ENCODE measurements at places on chromosomes 2 and 18. TPM values are rescaled to one million over a fixed set of nuclear protein-coding genes. Genes with fewer than 3 reads are reported as not detected.

GRCh38 chr2:71253476-71253875, 26.6 kb upstream of the PAIP2B start:
- DNase-seq: no peak

DNA sequence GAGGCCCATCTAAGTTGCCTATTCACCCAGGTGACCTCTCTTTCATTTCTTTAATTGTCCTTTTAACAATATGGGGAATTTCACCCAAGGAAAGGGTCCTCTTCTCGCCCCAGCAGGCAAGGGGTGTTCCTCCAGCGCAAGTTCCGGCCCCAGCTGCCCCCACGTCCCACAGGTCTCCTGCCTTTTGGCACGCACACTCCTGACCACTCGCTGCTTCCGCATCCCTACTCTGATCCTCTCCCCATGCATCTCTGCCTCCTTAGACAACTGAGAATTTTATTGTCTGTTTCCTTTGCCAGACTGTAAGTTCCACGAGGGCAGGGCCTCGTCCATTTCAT, 684 bp upstream of the ARPC2 start:
- peak; percentile 48 for DNase-seq

DNA sequence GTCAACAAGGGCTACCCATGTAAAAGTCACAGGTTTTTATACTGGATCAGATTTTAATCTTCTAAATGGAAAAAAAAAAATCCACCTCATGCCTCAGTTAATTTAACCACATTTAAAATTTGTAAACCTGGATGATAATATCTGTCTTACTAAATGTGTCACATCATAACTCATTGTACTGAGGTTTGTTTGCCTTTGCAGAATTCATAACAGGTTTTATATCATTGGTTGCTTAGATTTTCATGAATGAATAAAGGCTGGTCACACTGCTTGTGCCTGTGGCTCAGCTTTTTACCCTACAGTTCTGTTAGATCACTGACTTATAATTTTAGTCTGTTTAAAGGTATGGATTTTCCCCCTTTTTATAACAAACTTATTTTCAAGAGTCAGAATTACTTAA, 48.9 kb downstream of the PSMD14 start:
- DNase-seq: no peak

GRCh38 chr2:19812166-19812565, 89.6 kb downstream of the TTC32 start:
- DNase-seq: no peak

DNA sequence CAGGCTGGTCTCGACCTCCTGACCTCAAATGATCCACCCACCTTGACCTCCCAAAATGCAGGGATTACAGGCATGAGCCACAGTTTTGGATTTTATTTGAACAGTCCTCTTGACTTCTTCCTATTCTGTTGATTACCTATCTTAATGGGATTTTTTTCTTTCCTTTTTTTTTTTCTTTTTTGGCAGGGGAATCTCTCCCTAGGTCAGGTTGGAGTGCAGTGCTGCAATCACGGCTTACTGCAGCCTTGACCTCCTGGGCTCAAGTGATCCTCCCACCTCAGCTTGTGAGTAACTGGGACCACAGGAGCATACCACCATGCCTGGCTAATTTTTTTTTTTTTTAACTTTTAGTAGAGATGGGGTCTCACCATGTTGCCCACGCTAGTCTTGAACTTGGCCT, 2.8 kb downstream of the MTHFD2 start:
- peak; percentile 53 for DNase-seq

DNA sequence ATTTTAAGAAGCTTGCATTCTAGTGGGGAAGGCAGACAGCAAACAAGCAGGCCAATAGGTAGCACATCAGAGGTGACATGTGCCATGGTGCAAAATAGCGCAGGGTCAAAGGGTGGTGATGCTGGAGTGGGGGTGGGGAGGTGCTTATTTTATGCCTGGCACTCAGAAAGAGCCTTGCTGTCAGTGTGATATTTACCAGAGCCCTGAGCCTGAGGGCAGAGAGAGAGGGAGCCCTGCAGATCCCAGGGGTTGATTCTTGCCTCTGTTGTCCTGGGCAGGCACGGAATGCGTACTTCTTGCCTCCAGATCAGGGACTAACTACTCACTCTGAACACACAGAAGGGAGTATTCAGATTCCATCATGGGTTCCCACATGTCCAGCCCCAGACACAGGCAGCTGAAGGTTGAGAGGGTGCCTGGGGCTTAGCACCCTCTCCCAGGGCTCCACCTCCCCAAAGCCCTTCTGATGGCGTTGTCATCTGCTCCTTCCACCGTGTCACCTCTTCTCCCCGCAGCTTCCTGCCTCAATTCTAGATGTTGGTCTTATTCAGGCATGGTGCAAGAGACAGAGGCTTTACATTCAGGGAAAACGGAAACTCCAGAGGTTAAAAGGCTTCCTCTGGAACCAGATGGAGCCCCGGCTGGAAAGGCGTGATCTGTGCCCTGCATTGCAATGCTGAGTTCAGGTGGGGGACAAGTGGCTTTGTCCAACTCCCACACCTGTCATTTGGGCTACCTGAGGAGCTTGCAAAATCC, 252.3 kb downstream of the HAUS1 start:
- DNase-seq: no peak

DNA sequence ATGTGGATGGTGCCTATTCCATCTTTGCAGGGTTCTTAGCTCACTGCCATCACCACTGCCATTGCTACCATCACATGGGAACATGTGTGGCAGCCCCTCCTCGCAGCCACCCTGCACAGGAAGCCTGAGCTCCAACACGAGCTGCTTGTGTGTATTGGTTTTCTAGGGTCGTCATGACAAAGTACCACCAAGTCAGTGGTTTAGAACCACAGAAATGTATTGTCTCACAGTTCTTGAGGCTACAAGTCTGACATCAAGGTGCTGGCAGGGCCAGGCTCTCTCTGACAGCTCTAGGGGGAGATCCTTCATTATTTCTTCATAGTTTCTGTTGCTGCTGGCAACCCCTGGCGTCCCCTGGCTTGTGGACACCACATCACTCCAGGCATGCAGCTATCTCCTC, 10.3 kb upstream of the IL1R2 start:
- DNase-seq: no peak

- DNase-seq: peak; percentile 8
Observed at GRCh38 chr18:79552696-79553095, 126.9 kb upstream of the CTDP1 start.

Gene ICOS
- total RNA-seq: 0.33 TPM

Gene C2orf15
- total RNA-seq: 3.0 TPM

Gene HOXD3
- 17.6 TPM for total RNA-seq

Gene CD207
- total RNA-seq: 0.48 TPM

Gene HOXD12
- total RNA-seq: not detected

Gene GATA6
- total RNA-seq: 140 TPM
